ENCODE measurements at places on chromosomes 5 and 9.

- H3K27ac ChIP-seq: no peak overlapping the region
- H3K4me1 ChIP-seq: no peaks in the 10 kb centered on the region
- no peak overlapping the region for H3K4me3 ChIP-seq
- H3K36me3 ChIP-seq: no peaks in the 10 kb centered on the region
- no peak for DNase-seq
- no peaks in the 10 kb centered on the region for H3K27me3 ChIP-seq
Measured at GRCh38 chr5:82601861-82602260, 323.7 kb upstream of the RPS23 start.

DNA sequence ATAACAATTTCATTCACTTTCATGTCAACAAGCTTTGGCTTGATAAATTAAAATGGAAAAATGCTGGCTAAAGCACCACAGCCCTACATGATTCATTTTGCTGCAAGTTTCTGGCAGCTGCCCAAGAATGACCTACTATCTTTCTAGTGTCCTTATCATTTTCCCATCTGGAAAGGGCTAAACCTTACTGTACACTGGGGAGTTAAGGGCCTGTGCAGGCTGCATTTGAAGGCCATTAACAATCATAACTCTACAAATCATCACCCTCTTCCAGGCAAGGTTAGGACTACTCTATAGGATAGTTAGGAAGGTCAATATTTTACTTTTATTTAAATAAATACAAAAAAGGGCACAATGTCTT, 579.7 kb upstream of the ZNF608 start:
- no peak overlapping the region for H3K27ac ChIP-seq
- DNase-seq: no peak
- no peaks in the 10 kb centered on the region for H3K36me3 ChIP-seq
- no peaks in the 10 kb centered on the region for H3K27me3 ChIP-seq
- H3K4me1 ChIP-seq: no peaks in the 10 kb centered on the region

GRCh38 chr9:82553654-82554366, 509.1 kb downstream of the RASEF start:
- no peak overlapping the region for H3K27ac ChIP-seq
- no peak for DNase-seq
- H3K27me3 ChIP-seq: no peaks in the 10 kb centered on the region
- H3K4me3 ChIP-seq: no peak overlapping the region
- H3K36me3 ChIP-seq: no peaks in the 10 kb centered on the region

- H3K4me1 ChIP-seq: peaks cover 5% of the 10 kb centered on the region
- peak; percentile 86 for DNase-seq
- no peak overlapping the region for H3K27ac ChIP-seq
- no peak overlapping the region for H3K4me3 ChIP-seq
- no peaks in the 10 kb centered on the region for H3K27me3 ChIP-seq
- H3K36me3 ChIP-seq: peaks cover 50% of the 10 kb centered on the region
Measured at GRCh38 chr9:124320062-124320973, 62.6 kb downstream of the NEK6 start.

DNA sequence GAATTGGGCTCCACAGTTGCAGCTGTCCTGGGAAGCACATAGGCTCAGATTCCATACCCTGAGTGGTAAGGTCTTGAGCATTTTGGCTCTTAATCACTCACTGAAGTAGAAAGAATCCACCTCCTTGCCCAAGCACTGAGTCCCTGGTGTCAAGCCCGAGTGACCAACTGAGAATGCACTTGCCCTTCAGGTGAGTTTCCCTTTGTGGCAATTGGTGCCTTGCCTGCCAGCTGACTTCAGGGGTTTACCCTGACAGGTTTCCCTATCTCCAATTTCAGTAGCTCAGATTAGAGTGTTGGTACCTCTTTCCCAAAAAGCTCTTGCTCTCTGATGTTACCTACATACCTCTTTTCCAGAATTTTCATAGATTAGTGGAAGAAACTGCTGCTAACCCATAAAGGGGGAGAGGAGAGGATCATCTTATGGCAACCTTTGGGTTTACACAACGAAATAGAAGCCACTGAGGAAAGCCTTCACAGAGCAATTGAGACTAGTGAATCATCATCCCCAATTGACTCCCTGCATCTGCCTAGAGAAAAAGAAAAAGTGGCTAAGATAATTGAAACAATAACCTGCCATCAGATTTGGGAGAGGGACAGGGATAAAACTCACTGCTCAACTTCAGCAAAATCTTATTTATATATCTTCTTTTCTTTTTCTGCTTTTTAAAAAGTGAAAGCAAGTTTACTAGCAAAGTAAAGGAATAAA, 48.6 kb downstream of the CCL28 start:
- H3K4me3 ChIP-seq: no peak overlapping the region
- no peak for DNase-seq
- H3K4me1 ChIP-seq: no peaks in the 10 kb centered on the region
- no peak overlapping the region for H3K27ac ChIP-seq
- no peaks in the 10 kb centered on the region for H3K27me3 ChIP-seq

DNA sequence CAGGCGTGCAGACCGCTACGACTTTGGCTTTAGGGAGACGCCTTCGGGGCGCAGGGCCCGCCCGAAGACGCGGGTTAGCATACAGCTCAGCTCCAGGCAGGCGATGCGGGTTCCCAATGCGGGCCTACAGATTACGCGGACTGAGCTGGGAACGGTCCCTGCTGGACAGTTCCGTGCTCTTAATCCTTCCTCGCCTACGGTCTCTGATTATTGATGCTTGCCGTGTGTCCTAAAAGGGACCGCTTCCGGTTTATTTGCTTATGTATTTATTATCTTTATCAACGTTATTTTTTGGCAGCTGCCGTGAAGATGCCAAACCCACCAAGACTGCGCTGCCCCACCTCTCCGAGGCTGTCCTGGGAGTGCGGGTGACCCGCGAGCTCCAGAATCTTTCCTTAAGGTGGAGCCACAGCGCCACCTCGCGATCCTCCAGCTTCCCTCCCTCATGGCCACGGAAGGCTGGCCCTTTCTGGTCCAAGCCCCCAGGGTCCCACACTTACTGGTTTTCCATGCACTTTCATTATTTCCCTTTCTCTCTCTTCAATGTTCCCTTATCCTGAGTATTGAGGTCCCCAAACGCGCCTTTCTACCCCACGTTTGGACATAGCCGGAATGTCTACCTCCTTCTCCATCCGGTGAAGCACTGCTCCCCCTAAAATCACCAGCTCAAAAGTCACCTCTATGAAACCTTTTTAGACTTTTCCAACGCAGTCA, 7.0 kb upstream of the EBF1 start:
- no peak overlapping the region for H3K27ac ChIP-seq
- no peaks in the 10 kb centered on the region for H3K27me3 ChIP-seq
- peak overlapping the region; percentile 36 for H3K4me3 ChIP-seq
- DNase-seq: peak; percentile 93
- H3K36me3 ChIP-seq: no peaks in the 10 kb centered on the region

DNA sequence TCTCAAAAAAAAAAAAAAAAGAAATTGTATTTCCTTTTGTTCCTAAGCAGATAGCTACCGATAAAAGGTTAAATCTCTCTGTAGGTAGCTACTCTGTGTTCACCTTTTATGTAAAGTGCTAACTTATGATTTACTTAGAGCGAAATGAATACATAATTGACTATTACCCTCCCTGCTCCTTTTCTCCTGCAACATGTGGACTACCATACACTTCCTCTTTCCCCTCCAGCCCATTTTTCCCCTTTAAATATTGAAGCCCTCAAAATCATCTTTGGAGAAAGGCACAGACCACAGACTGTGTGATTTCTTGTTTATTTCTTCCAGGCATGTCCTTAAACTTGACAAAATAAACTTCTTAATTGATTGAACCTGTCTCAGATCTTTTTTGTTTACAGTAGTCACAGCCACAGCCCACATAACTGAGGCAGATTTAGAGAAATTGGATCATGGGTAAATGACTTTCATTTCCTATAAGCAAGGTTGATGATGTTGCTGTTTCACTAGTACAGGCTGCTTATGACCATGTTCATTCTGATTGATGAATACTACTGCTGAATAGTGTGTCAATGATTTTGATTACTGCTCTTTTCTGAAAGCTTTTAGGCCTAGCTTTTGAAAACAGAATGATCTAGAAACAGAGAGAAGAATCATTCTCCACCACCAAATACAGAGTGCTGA, 59.2 kb downstream of the PHAX start:
- H3K27me3 ChIP-seq: no peaks in the 10 kb centered on the region
- no peak for DNase-seq
- no peak overlapping the region for H3K27ac ChIP-seq
- no peak overlapping the region for H3K4me3 ChIP-seq
- H3K36me3 ChIP-seq: no peaks in the 10 kb centered on the region

DNA sequence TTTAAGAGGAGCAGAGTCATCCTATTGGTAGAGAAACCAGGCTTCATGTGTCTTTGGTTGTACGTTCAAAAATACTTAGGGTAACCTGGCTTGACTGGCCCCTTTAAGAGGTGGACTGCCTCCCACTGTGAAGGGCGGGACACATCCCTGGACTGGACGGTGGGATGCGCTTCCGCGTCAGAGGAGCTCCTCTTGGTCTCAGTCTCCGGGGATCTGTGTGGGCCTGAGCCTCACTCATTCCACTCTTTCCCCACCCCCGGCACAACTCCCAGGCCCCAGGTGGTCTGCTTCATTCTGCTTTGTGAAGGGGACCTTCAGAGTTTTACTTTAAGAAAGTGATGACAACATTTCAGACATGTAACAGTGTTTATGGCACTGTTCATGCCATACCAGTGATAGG, 601.1 kb downstream of the IRX1 start:
- no peak for DNase-seq
- no peaks in the 10 kb centered on the region for H3K4me1 ChIP-seq
- H3K4me3 ChIP-seq: no peak overlapping the region
- H3K27me3 ChIP-seq: no peaks in the 10 kb centered on the region

DNA sequence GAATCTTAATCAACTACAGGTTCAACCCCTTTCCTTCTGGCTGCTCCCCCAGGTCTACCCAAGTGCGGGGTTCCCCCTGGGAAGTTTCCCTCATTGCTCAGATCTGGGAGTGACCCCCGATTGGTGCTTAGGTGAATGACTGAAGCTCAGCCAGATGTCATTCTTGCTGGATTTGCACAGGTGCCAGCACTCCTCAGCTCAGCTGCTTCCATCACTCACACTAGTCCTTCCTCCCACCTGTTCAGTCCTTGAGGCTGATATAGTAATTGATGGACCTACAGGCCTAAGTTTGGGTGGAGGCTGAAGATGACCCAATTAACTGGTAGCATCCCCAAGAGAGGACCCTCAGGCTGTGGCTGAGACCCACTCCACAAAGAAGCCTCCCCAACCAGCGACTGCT, 32.9 kb downstream of the PRLR start:
- no peak for DNase-seq
- no peak overlapping the region for H3K4me3 ChIP-seq
- H3K27me3 ChIP-seq: no peaks in the 10 kb centered on the region
- H3K36me3 ChIP-seq: no peaks in the 10 kb centered on the region
- no peak overlapping the region for H3K27ac ChIP-seq

- H3K27ac ChIP-seq: no peak overlapping the region
- no peak for DNase-seq
- H3K27me3 ChIP-seq: no peaks in the 10 kb centered on the region
Measured at GRCh38 chr9:71271602-71272001, 150.2 kb upstream of the TRPM3 start.

GRCh38 chr5:51889703-51890102, 506.5 kb downstream of the ISL1 start:
- H3K4me3 ChIP-seq: no peak overlapping the region
- no peaks in the 10 kb centered on the region for H3K4me1 ChIP-seq
- no peaks in the 10 kb centered on the region for H3K36me3 ChIP-seq
- H3K27me3 ChIP-seq: no peaks in the 10 kb centered on the region
- no peak overlapping the region for H3K27ac ChIP-seq

- H3K27ac ChIP-seq: no peak overlapping the region
- no peaks in the 10 kb centered on the region for H3K27me3 ChIP-seq
- H3K36me3 ChIP-seq: no peaks in the 10 kb centered on the region
- DNase-seq: peak; percentile 63
- no peaks in the 10 kb centered on the region for H3K4me1 ChIP-seq
Measured at GRCh38 chr5:115389799-115390382, 93.4 kb upstream of the CCDC112 start.

GRCh38 chr9:113682297-113682771, 193.8 kb upstream of the ZNF618 start:
- H3K4me3 ChIP-seq: no peak overlapping the region
- no peaks in the 10 kb centered on the region for H3K36me3 ChIP-seq
- no peaks in the 10 kb centered on the region for H3K27me3 ChIP-seq
- peaks cover 19% of the 10 kb centered on the region for H3K4me1 ChIP-seq
- H3K27ac ChIP-seq: peak overlapping the region; percentile 38

GRCh38 chr5:125501396-125501795, 755.0 kb upstream of the ZNF608 start:
- H3K4me1 ChIP-seq: no peaks in the 10 kb centered on the region
- no peak overlapping the region for H3K27ac ChIP-seq
- H3K36me3 ChIP-seq: no peaks in the 10 kb centered on the region
- no peak for DNase-seq

- no peaks in the 10 kb centered on the region for H3K27me3 ChIP-seq
- H3K27ac ChIP-seq: no peak overlapping the region
- no peak overlapping the region for H3K4me3 ChIP-seq
Measured at GRCh38 chr5:143170104-143170503, 233.4 kb downstream of the NR3C1 start.

GRCh38 chr5:32869216-32869615, 158.1 kb downstream of the NPR3 start:
- no peak overlapping the region for H3K27ac ChIP-seq
- DNase-seq: no peak
- H3K27me3 ChIP-seq: no peaks in the 10 kb centered on the region
- H3K4me3 ChIP-seq: no peak overlapping the region
- no peaks in the 10 kb centered on the region for H3K4me1 ChIP-seq

GRCh38 chr5:153399595-153399994, 90.9 kb upstream of the GRIA1 start:
- no peaks in the 10 kb centered on the region for H3K27me3 ChIP-seq
- no peak overlapping the region for H3K4me3 ChIP-seq
- no peak overlapping the region for H3K27ac ChIP-seq
- H3K4me1 ChIP-seq: no peaks in the 10 kb centered on the region
- DNase-seq: no peak

DNA sequence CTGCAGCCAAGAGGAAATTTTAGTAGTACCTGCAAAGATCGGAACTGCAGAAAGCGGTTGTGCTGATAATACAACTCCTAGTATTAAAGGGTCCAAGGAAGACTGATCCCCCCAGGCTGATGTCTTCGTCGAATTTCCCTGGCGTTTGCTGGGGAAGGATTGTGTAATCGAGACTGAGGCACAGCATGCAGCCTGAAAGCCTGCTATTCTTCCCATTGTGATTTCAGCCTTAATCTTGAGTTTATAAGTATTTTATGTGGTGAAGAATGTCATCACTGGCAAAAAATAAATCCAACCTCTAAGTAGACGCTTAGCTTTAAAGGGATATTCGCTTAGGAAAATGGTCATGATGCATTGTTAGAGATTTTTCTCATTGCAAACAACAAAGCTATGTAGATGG, 21.3 kb upstream of the LMX1B start:
- H3K27me3 ChIP-seq: peaks cover 57% of the 10 kb centered on the region
- H3K27ac ChIP-seq: no peak overlapping the region
- no peak overlapping the region for H3K4me3 ChIP-seq
- DNase-seq: no peak
